Sciatic nerve (tissue), 2 donors: ENCODE measurements at places on chromosomes 13 and 19.

DNA sequence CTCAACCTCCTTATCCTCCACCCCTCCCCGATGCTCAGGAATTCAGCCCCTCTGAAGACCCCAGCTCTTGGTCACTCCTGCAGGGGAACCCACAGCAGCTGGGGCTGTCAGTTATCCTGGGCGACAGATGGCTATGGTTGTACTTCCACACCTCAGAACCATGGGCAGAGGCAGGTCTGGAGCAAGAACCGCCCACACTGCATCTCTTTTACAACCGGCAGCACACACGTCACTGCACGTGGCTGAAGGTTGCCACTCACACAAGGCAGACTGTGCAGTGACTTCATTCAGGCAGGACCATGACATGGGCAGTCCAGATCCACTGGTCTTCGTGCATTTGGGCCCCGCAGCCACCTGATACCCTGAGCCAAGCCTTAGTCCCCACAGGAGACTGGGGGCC, 21.5 kb upstream of the SDHAF1 start:
- DNase-seq, result no peak

- no peak for DNase-seq
Measured at GRCh38 chr19:51809787-51810186, 14.8 kb downstream of the FPR3 start.

GRCh38 chr19:33208904-33209849, 15.0 kb downstream of the LRP3 start:
- no peak for DNase-seq

- DNase-seq, result peak; percentile 89
Measured at GRCh38 chr19:2186071-2186846, 22.5 kb downstream of the DOT1L start.

DNA sequence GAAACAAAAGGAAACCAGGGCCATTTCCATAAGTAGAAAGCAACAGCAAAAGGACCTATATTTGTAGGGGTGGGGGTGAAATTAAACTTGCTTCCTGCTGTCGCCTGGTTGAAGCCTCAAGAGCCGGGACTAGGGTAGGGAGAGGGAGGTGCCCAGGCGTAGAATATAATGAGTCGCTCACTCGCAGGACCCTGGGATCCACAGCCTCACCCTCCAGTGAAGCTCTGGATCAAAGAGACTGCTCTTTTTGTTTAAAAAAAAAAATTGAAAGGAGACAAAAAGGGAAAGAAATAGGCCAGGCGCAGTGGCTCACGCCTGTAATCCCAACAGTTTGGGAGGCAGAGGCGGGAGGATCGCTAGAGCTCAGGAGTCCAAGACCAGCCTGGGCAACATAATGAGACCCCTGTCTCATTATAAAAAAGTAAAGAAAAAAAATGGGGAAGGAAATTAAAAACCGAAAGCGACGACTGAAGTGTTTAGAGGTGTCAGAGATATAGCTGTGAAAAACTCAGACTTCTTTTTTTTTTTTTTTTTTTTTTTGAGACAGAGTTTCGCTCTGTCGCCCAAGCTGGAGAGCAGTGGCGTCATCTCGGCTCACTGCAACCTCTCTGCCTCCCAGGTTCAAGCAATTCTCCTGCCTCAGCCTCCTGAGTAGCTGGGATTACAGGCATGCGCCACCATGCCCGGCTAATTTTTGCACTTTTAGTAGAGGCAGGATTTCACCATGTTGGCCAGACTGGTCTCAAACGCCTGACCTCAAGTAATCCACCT, 10.9 kb upstream of the ADGRE5 start:
- DNase-seq, result no peak

GRCh38 chr13:111861766-111862366, 205.1 kb upstream of the SOX1 start:
- no peak for DNase-seq

DNA sequence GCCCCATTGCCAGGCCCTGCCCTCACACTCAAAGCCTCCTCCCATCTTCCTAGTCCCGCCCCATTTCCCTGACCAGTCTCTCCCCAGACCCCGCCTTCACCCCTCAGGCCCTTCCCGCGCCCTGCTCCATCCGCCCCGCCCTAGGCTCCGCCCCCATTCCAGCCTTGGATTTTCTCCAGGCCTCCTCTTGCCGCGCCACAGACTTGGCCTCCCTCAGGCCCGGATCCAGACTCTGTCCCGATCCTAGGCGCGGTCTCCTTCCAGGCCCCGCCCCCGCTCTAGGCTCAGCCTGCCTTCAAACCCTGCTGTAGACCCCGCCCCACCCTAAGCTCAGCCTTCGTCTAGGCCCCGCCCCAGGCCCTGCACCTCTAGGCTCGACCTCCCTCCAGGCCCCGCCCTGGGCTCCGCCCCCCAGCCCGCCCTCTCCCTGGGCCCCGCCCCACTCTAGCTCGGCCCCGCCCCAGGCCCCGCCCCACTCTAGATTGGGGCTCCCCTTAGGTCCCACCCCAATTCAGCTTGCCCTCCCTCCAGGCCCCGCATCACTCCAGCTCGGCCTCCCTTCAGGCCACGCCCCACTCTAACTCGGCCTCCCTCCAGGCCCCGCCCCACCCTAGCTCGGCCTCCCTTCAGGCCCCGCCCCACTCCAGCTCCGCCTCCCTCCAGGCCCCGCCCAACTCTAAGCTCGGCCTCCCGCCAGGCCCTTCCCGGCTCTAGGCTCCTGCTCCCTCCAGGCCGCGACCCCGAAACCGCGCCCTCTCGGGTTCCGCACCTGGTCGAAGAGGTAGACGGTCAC, 18.5 kb downstream of the LMTK3 start:
- peak; percentile 97 for DNase-seq

DNA sequence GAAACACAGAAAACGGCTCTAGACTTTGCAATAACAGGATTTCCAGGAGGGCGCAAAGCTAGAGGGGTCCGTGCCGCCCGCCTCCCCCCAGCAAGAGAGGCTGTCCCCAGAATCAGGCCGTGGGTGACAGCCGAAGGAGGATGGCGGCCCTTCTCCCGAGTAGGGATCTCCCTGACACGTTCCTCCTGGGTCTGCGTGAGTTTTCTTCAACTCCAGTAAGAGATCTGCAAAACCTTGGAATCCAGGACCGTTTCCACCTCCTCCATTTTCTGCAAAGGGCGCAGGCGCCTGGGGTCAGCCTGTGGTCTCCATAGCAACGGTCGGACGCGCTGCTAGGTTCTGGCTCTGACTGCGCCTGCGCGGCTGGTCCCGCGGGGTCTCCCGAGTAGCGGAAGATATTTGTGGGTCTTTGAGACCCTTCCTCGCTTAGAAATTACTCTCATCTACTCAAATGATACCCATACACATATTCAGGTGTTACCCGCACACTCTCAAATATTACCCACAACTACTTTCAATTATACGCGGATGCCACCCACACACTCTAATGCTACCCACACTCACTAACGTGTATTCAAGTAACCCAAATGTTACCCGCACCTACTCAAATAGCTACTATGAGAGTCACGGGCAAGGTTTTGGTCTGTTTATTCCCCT, 2.1 kb downstream of the PNMA8C start:
- peak; percentile 91 for DNase-seq

GRCh38 chr13:73693215-73693614, 441.0 kb downstream of the KLF12 start:
- no peak for DNase-seq

DNA sequence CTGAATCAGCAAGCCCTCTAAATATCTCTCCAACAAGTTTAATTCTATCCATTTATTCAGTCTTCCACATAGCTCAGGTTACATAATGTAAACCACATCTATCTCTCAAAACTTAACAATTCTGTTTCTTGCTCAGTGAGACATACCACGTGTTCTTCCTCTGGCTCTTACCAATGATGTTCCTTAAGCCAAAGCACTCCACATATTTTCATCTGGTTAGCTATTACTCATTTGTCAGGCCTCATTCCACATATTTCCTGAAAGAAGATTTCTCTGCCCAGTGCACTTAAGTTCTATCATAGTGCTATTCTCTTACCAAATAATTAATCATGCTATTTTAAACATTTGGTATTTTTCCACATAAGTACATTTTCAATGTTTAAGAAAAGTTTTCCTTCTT, 403.3 kb upstream of the ATXN8OS start:
- no peak for DNase-seq

DNA sequence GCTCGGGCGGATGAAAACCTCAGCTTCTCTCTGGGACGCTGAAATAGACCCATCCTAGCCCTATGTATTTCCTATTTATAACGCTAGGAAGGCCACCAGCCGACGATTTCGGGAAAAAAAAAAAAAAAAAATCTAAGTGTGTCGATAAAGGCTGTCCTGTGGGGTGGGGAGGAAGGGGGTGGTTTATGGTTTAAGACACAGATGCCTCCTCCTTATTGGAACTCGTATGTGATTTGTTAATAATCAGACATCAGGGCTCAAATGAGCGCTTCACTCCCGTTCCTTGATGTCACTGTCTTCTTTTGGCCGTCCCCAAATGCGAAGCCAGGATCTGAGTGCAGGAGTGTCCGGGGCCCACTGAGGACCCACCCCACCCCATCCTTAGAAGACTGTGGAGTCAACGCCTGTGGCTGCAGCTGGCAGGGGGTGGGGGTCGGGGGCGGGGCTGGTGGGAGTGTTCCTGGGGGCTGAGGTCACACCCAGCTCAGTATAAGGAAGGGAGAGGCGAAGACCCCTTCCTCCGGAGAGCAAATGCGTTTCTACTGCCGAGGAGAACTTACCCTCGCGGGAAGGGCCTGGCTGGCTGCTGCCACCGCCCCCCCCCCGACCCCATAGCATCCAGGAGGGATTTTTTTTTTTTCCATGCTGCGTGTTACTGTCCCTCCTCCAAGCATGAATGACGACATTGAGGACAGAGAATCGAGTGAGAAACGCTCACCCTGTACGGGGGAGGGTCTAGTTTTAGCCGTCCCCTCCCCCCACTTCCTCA, 971 bp downstream of the ATCAY start:
- no peak for DNase-seq

- no peak for DNase-seq
Measured at GRCh38 chr19:36528921-36529518, 949 bp upstream of the ZNF260 start.

DNA sequence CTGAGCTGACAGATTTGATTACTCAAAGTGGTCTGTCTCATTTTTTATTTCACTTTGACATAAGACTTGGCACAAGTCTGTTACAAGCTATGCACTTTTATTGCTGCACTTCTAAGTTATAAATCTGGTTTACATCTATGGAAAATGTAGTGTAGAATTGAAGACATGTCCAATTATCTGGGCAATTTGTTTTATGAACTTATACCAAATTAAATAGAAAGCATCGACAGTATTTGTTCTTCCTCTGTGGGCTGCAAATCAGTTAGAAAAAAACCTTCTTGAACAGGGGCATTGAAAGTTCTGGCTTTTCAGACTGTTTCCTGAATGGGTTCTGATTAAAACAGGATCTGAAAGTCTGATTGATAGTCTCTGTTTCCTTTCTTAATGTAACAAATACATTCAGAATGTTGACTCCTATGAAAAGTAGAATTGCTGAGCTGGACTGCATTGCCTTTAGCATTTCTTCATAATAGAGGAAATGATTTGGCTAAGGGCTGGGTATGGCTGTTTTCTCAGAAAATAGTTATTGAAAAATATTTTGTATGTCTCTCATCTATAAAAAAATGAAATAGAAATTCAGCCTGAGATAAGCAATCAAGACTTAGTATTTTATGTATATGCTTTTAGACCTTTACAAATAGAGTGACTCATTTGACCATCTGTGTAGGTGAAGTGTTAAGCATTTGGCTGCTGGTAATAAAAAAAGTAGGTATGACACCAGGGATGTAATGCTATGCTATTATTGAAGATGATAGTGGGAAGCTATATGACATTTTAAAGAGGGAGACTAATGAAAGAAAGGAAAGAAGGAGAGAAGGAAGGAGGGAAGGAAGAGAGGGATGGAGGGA, 210.9 kb upstream of the SPRY2 start:
- no peak for DNase-seq

DNA sequence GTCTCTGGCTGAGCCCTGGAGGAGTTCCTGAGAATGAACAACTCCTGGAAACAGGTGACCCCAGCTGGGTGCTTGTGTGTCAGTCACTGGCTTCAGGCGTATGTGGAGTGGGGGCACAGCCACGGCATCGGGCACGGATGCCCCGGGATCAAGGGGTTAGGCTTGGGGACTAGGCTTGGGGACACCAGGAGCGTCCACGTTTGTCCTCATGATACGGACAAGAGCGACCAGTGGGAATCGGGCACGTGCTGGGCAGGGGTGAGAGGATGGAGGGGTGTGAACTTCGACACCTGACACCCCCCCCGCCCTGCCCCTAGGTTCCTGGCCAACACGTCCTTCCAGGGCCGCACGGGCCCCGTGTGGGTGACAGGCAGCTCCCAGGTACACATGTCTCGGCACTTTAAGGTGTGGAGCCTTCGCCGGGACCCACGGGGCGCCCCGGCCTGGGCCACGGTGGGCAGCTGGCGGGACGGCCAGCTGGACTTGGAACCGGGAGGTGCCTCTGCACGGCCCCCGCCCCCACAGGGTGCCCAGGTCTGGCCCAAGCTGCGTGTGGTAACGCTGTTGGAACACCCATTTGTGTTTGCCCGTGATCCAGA, 4.1 kb downstream of the GRIN3B start:
- no peak for DNase-seq

DNA sequence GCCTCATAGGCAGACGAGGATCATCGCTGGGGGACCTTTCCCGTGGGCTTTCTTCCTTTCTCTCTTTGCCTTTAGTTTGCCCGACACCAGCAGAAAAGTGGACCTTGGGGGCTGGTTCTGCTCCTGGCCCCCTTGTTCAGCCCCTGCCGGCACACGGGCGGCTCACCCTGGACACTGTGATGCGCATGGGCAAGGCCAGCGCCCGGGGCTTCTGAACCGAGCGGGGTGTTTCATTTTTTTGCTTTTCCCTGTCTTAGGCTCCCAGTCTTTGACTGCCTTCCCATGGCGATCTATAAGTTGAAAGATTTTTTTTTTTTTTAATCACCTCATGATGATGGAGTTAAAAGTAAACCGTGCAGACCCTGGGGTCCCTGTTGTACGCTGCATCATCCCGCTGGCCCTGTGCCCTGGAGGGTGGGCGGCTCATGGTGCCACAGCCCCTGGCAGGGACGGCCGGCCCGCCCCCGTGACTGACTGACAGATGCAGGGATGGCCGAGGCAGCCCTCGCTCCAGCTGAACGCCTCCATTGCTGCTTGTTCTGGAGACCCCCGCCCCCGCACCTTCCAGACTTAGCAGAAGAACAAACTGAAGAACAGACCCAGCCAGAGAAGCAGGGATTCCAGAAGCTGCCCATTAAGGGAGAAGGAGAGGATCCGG, 9.6 kb downstream of the TSSK6 start:
- no peak for DNase-seq
